Kidney tubule cell (primary cell): ENCODE measurements at places on chromosomes 3 and 15.

DNA sequence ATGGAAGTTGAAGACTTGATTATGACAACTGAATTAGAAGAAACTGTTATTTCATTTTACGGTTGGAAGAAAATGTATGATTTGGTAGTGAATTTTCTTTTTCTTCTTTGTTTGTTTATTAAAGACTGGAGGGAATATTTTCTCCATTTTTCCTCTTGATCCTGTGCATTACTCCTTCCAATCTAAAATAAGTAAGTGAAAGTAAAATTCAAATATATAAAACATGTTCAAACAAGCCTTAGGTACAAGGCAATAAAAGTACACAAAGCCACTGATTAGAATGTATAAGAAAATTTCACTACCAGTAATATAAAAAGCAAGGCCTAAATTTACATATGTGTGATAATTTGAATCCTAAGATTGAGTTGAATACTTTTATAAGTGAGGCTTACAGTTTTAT, 181.2 kb upstream of the MME start:
- no peak for DNase-seq

- peak; percentile 47 for DNase-seq
Measured at GRCh38 chr15:72358650-72359171, 17.1 kb downstream of the HEXA start.

DNA sequence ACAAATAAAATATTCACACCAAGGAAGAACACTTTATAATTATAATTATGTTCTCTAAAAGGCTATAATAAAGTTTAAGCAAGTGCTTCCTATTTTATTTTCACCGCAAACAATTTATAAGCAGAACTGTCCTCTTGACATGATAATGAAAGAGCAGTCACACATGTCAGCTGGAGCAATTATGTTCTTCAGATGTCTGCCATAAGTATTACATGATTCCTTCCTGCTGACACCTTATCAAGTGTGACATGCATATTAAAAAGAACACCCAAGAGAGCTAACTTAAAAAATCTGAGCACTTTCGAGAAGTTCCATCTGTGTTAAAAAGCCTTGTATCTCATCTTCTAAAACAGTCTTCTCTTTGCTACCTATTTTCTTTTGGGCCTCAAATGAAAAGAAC, 249.5 kb downstream of the SQOR start:
- DNase-seq: no peak

- peak; percentile 44 for DNase-seq
Measured at GRCh38 chr3:115512565-115513415, 110.5 kb upstream of the GAP43 start.

- no peak for DNase-seq
Measured at GRCh38 chr3:128532012-128532983, 39.3 kb upstream of the GATA2 start.

- peak; percentile 43 for DNase-seq
Measured at GRCh38 chr3:23710555-23710954, 95.2 kb upstream of the UBE2E1 start.

DNA sequence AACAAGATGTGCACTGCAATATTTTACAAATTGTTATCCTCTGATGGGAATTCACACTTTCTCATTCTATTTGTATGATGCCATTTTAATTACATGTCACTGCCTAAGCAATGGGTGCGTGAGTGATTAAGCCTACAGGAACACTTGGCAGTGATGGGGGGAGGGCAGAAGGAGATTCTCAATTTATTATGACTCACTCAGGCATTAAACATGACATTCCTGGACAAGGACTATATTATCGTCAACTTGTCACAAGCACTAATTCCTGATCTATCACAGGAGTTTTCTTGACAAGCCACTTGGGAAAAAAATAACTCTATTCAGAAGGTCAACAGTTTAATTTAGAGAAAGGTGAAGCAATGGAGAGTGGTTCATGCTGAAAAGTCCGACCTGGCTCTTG, 556.8 kb downstream of the NSUN3 start:
- DNase-seq: no peak

GRCh38 chr3:129017484-129017899, 16.4 kb downstream of the EFCC1 start:
- DNase-seq: no peak

- no peak for DNase-seq
Measured at GRCh38 chr15:92466834-92467233, 73.2 kb downstream of the ST8SIA2 start.

DNA sequence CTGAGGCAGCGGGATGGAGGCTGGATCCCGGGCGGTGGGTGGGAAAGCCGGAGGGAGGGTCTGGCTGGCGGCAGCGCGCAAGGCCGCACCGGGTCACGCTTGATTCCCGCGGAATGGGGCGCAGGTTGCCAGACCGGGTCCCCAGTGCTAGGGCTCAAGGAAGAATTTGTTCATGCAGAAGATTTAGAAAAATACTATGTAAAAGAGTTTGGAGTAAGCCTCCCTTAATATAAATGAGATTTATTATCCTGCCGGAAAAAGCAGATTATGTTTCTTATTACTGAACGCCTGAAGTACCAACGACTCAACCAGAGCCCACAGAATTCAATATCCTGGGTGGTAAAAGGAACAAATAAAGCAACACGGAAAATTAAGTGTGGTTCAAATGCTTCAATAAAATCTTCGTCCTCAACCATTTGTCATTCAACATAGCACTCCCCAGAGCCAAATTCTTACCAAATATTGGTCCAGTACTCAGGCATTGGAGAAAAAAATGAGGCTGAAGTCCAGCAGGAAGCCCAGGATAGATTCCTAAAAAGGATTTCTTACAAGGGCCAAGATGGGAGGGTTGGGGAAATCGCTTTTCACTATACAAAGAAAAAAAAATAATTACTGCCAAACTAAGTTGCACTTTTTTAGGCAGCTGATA, 1.2 kb upstream of the ZBTB20 start:
- DNase-seq: no peak

- DNase-seq: peak; percentile 89
Measured at GRCh38 chr3:149586871-149587270, 71.0 kb downstream of the WWTR1 start.

GRCh38 chr15:31342781-31343626, 16.4 kb downstream of the KLF13 start:
- no peak for DNase-seq

DNA sequence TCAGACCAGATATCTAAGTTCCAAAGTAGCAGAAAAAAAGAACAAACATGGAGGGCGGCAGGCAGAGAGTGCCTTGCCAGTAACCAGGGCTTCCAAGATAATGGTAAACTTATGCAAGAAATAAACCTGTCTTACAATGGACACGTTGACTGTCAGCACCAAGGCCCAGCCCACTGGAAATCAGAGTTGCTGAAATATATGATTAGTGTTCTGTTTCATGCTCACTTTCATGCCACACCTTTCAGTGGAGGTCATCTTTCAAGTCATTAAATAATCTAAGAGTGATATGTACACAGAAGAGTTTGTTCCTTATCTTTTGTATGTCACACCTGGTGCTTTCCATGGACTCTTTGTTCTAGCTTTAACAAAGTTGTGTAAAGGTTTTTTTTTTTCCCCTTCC, 358.1 kb downstream of the MECOM start:
- no peak for DNase-seq

GRCh38 chr3:153970047-153970446, 151.1 kb upstream of the ARHGEF26 start:
- no peak for DNase-seq

- DNase-seq: no peak
Measured at GRCh38 chr3:63022114-63022513, 146.9 kb upstream of the CADPS start.

DNA sequence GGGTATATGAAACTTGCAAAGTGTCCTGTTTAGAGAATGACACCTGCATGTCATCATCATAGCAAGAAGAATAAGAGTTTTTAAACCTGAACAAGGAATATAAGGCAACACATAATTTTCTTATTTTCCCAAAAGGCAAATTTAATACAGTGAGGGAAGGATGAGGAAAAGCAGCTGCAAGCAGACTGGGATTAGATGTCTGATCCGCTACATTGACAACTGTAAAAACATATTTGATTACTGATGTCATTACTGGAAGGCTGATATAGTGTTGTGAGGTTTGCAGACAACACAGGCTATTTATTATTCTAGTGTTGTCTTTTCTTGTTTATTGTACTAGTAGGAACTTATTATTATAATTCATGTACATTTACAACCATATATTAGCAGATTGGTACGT, 528.7 kb downstream of the ZIC1 start:
- DNase-seq: no peak

DNA sequence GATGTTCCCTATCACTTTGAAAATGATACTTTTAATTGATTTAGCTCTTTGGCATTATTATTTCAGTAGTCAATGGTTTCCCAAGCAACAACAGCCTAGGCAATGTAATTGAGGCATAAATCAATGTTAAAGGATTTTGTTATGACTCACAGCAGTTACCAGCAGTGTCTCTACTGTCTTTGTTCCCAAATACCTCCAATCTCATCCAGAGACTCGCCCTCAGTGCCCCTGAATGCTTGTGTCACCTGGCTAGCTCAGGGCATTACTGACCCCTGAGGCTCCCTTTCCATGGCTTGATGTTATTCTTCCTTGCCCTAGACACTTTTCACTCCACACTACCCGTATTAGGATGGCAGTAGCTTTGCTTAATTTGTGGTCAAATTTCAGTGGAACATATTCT, 227.2 kb downstream of the SQOR start:
- peak; percentile 32 for DNase-seq

DNA sequence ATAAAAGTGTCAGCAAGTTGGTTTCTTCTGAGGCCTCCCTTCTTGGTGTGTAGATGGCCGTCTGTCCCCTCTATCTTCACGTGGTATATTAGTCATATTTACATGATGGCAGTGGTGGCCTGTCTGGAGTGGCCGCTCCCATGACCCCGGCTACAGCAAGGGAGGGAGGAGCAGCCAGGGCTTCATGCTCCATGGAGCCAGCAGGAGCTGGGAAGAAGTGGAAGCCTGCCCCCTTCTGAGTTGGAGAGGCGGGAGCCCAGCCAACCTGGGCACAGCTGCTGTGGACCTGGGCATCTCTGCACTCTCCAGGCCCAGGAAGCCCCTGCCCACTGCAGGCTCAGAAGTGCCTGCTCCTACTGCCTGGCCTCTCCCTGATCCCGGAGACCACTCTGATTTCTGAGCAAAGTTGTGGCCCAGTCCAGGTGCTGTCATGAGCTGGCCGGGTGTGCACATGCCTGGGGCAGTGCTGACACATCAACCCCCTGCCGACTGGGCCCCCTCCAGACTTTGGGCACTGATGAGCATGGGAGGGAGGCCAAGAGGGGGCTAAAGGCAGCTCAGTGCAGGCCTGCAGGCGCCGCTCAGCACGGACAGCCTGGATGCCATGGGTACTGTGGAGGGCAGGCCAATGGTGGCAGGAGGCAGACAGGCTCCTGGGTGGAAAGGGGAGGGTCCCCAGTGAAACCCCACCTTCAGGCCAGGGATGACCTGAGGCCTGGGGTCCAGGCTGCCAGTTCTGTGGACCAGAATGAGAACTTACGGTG, 84.8 kb downstream of the SERPINI1 start:
- no peak for DNase-seq

DNA sequence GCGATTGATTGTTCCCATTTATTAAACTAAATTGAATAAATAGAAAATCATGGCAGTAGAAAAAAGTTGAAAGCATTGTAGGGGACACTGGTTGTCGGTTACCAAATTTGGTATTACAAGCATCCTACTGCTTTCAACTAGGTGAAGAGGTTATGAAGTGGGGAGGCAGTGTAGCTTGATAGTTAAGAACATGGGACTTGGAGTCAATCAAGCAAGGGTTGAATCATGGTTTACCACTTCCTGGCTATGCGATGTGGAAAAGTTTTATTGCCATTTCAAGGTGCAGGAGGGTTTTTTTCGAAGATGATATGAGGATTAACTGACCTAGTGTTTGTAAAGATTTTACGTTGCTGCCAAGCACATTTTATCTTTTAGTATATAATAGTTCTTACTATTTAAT, 318.2 kb upstream of the KCNH8 start:
- peak; percentile 17 for DNase-seq

GRCh38 chr15:92846741-92847140, 53.4 kb upstream of the CHD2 start:
- DNase-seq: no peak

DNA sequence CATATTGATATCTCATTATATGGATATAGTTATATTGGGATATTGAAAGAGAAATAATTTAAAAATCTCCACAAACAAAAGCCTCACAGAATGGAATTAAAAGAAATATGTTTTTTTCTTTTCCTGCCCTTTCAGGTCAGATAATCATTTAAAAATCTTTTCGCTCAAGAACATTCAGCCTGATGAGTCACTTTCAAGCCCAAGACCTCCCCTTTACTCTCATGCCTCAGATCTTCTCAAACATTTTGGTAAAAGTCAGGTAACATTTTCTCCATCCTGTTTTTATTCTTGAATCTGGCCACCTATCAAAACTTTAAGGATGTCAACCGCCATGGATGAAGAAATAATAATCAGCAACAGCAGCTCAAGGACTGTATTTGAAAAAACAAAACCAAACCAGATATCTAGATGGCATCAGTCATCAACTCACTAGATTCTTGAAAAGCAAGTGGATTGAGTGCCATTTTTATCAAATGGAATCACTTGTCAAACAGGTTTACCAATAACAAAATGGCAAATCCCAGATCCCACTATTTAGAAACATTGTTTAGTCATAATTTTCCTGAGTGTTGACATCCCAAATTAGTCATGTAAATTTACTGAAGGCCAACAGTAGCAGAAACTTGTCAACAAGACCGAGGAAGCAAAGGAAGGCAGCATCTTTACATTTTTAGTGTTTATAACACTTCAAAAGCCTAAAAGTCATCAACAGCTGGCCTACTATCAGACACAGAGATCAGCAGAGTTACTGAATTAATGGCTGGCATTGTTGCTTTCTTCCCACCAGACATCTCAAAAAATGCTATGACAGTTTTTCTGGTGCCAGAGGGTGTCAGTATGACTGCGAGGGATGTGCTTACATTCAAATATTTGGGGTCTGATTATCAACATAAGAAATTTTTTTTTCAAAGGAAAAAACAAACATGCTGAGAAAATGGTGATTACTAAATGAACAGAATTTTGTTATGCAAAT, 444.7 kb downstream of the MAGI1 start:
- no peak for DNase-seq

GRCh38 chr3:46029953-46030543, 2.8 kb upstream of the XCR1 start:
- no peak for DNase-seq

- no peak for DNase-seq
Measured at GRCh38 chr3:171731691-171732090, 78.6 kb downstream of the PLD1 start.

DNA sequence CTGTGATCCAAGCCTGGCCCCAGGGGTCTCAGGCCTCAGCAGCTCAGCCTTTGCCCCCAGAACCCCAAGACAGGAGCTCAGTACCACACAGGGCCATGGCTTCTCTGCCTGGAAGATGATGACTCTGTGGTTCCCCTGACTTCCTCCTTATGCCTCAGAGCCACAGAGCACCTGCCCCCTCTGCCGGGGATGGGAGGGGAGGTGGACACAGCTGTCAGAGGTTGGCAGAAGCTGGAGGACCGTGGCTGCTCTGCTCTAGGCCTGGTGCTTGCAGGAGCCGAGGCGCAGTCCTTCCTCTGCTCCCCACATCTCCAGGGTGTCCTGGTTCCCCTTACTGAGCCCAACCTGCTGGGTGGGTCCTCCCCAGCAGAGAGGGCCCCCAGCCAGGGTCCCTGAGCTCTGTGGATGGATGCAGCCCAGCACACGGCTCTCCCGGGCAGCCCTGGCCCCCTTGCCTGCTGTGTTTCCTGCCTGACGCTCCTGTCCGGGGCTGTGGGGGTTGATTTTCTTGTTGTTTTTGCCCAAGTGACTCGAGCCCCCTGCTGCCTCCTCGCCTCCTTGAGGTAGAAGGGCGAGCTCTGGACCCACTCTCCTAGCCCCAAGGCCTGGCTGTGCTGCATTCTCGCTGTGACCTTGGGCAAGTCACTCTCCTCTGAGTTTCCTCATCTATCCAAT, 36.6 kb downstream of the PSTPIP1 start:
- DNase-seq: peak; percentile 37
